Stimulated activated CD4-positive, alpha-beta T cell treated with anti-CD3 and anti-CD28 coated beads, Interleukin-4, amount 100 ng/mL, for 24 hours (primary cell): ENCODE measurements at places on chromosomes 5 and 9.

- DNase-seq = no peak
These were observed 250.8 kb upstream of the IRX2 start for GRCh38 chr5:3002230-3002629.

DNA sequence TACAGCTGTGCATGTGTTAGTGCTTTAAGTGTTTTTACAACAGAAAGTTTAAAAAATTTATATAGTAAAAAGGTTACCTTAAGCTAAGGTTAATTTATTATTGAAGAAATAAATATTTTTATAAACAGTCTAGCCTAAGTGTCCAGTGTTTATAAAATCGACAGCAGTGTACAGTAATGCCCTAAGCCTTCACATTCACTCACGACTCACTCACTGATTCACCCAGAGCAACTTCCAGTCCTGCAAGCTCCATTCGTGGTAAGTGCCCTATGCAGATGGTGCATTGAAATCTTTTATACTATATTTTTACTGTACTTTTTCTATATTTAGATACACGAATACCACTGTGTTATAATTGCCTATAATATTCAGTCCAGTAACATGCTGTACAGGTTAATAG lies 159.1 kb downstream of the ROR2 start:
- no peak for DNase-seq

DNA sequence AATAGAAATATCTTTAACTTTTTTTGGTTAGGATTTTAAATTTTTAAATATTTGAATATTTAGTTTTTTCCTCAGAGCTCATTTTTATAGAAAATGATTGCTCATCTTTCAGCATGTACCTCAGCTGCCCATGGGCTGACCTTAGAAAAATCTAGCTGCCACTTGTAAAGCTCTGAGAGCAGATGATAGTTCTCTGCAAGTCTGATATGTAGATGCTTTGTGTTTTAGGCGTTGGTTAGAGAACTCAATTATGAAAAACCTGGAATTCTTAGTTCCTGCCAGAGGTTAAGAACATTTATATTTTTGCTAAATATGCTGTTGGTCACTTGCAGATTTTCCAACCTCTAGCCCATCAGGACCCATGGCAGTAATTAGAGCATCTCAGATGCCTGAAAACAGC lies 15.1 kb downstream of the OTULIN start:
- no peak for DNase-seq

DNA sequence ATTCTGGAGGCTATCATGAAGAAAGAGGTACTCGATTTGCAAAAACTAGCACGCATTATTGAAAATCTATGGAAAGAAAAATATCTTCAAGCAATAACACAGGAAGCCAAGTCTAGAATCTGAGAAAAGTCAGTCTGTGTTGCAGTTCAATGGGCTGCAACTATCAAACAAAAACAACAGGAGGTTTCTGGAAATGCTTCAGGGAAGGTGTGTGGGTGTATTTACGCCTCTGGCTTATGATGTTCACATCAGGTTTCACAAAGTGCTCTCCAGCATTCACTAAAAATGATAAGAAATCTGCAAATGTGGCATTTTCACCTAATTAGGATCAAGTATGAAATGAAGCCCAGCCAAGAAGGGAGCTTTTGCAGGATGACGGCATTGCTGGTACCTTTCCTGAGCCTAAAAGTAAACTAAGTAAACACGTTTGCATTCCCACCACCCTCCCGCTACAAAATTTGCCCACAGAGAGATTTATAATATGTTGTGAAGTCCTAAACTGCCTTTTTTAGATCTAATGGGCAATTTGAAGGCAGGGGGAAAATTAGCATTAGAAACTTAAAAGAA lies 146.4 kb downstream of the GABRB2 start:
- no peak for DNase-seq

DNA sequence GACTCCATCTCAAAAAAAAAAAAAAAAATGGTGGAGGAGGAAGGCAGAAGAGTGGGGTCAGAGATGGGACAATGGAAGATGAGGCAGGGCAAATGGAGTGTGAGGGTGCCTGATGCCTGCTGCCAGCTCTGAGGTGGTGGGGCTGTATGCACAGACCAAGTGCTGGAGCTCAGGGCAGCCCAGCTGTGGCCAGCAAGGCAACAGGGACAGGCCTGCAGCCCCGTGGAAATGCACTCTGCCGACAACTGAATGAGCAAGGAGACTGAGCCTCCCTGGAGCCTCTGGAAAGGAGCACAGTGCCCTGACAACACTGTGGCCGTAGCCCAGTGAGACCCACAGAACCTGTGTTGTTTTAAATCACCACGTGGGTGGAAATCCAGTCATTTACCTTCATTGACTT lies 22.9 kb upstream of the SMIM32 start:
- no peak for DNase-seq

DNA sequence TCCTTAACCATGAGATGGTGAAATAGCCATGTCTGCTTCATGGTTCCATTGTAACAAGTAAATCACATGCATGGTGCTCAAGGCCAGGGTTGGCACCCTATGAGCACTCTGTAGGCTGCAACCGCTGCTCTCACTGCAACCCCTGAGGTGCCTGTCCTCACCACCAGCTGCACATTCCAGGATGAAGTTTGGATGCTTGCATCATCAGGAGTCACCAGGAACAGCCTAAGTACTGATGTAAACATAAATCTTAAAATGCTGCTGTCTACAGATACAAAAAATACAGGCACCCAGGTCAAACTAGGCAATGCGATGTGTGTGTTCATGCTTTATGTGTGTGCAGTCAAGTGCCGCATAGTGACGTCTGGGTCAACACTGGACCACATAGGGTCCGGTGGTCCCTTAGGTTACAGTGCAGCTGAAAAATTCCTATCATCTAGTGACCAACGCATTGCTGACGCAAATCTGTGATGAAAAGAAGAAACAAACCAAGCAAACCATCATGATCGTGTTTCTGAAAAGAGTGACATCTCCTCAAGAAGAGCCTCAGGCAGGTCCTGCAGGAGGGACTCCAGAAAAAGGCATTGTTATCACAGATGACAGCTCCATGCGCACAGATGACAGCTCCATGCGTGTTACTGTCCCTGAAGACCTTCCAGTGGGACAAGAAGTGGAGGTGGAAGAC lies 234.8 kb downstream of the AUH start:
- DNase-seq = no peak

DNA sequence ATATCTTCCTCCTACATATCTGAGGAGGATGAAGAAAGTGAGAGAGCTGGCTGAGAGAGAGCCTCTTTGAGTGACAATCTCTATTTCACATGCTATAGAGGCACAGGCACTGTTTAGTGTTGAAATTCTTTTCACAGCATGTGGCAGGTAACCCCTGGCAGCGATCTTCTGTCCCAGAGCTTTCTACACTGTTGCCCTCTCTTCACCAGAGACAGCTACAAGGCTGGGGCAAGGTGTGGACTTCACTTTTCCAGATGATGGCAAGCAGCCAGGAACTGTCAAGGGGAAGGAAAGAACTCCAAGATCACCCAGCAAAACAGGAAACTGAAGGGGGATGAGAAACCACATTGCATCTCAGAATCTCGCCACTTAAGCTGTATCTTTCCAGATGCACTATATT lies 205.2 kb downstream of the CAAP1 start:
- no peak for DNase-seq

DNA sequence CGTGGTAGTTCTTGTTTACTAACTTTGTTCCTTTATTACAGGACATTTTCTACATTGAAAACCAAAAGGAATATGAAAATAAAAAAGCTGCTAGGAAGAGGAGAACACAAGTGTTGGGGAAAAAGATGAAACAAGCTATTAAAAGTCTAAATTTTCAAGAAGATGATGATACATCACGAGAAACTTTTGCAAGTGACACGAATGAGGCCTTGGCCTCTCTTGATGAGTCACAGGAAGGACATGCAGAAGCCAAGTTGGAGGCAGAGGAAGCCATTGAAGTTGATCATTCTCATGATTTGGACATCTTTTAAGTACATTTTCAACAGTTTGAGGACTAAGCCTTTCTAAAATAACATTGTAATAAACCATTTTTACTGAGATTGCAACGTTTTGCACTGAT lies 23.8 kb downstream of the PHAX start:
- DNase-seq = no peak
